Activated T-helper 9 cell treated with anti-CD3 and anti-CD28 coated beads, Interleukin-2, amount 50 U/mL, for 16 hours (primary cell): ENCODE measurements at places on chromosomes 3 and 15.

DNA sequence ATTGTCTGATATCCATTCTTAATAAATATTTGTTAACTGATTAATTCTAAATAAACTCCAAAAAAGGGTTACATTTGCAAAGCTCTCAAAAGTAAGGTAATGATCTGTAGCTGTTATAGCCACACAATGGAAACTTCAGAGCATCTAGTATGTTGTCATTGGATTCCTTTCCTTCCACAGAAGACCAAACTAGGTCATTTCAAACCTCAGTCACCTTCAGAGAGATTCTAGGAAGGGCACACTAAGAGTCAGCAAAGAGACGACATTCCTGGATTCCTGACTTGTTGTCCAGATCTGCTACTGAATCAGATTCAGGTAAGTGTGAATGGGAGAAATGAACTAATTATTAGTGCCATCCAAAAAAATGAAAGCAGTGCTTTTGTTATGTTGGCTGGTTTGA, 3.0 kb upstream of the COL8A1 start:
- DNase-seq = no peak

- no peak for DNase-seq
These were observed 47.9 kb upstream of the ITGA11 start for GRCh38 chr15:68479870-68480269.

- DNase-seq = no peak
These were observed 3.6 kb downstream of the FYTTD1 start for GRCh38 chr3:197753263-197753662.

- no peak for DNase-seq
These were observed 37.6 kb downstream of the ERICH6 start for GRCh38 chr3:150666167-150666566.

- DNase-seq = no peak
These were observed 14.1 kb upstream of the PGPEP1L start for GRCh38 chr15:99021694-99022093.
